ENCODE measurements at places on chromosomes 13 and 19. TPM values are rescaled to one million over a fixed set of nuclear protein-coding genes. Genes with fewer than 3 reads are reported as not detected.

The CD33 gene
- polyA plus RNA-seq = not detected

The C19orf85 gene
- polyA plus RNA-seq = not detected

The ZNF560 gene
- 0.38 TPM for polyA plus RNA-seq

The ZNF17 gene
- 4.2 TPM for polyA plus RNA-seq

- no peak for DNase-seq
Measured at GRCh38 chr19:18167011-18167410, 6.6 kb upstream of the IFI30 start.

- DNase-seq = no peak
Measured at GRCh38 chr19:5585461-5586299, 17.9 kb upstream of the TINCR start.

GRCh38 chr19:14315433-14315832, 65.8 kb upstream of the ADGRE5 start:
- no peak for DNase-seq

DNA sequence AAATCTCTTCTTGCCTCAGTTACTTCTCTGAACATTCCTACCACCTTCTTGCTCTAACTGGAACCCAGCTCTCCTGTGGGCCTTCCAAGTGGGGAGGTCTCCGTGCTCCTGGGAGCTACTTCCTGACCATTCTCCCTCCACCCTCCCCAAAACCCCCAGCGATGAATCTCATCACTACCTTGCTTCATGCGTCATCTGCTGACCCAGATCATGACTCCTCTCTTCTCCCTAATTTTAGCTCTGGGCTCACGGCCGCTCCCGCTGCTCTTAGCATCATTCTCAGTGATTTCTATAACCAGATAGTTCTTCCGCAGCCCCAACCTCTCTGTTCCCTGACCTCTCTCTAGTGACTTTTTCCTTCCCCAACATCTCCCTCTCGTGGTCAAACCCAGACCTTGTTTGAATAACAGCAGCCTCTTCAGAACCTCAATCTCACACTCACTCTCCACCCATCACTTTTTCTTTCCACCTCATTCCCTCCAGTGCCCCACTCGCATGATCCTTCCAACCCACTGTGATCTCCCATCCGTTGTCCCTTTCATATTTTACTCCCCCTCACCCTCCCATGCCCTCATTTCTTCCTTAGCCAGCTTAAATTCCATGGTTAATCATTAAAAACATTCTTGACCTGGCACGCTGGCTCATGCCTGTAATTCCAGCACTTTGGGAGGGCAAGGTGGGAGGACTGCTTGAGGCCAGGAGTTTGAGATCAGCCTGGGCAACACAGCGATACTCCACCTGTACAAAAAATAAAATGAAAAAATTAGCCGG, 21.8 kb downstream of the MRPS12 start:
- no peak for DNase-seq

DNA sequence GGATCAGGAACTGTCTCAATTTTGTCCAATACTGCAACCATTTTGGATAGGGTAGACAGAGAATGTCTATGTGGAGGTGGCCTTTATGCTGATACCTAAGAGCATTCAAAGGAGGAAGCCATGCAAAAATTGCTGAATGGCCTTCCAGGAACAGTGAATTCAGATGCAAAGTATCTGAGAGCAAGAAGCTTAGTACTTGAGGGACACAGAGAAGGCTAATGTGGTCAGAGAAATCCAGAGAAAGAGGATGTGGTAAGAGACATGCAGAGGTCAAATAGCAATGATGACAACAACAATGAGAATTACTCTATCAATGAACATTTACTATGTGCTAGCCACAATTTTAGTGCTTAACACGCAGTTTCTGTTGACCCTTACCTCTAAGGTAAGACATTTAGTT, 785.6 kb upstream of the KLHL1 start:
- DNase-seq = no peak

- DNase-seq = no peak
Measured at GRCh38 chr19:38165335-38165734, 58.7 kb downstream of the DPF1 start.

DNA sequence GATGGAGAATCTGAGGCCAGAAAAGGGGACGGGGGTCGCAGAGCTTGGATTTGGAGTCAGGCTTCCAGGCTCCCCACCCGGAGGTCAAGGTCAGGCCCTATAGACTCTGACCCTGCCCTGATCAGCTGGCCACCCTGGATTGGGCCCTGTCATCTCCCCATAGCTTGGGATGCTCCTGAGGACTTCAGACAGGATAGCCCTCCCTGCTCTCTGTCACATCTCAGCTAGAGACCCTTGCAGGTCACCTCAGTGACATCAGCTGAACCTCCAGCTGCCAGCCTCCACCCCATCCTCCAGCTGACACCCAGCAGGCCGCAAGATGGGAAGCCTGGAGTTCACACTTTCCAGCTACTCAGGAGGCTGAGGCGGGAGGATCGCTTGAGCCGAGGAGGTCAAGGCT, 2.8 kb upstream of the TPM4 start:
- DNase-seq = no peak

GRCh38 chr19:29636553-29637360, 28.5 kb upstream of the PLEKHF1 start:
- DNase-seq = no peak

- DNase-seq = no peak
Measured at GRCh38 chr13:35767256-35767976, 290.9 kb upstream of the MAB21L1 start.

GRCh38 chr13:110216006-110216397, 91.0 kb downstream of the COL4A1 start:
- DNase-seq = no peak

GRCh38 chr13:58480061-58480460, 848.5 kb downstream of the PCDH17 start:
- no peak for DNase-seq

DNA sequence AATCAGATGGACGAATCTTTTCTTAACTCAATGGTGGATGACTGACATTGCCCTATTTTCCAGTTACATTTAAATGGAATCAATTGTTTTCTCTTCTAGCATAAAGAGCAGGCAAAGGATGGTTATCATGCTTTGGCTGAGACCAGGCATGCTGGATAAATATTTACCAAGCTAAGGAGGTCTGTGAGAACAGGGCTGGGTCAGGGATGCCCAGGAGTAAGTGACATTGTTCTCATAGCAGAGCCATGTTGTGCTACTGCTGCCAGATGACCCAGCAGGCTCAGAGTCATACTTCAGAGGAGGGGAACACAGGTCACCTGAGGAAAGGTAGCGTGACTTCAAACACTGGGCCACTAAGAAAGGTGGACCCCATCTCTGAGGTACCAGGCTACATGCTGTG, 116.0 kb upstream of the RNF113B start:
- DNase-seq = no peak

DNA sequence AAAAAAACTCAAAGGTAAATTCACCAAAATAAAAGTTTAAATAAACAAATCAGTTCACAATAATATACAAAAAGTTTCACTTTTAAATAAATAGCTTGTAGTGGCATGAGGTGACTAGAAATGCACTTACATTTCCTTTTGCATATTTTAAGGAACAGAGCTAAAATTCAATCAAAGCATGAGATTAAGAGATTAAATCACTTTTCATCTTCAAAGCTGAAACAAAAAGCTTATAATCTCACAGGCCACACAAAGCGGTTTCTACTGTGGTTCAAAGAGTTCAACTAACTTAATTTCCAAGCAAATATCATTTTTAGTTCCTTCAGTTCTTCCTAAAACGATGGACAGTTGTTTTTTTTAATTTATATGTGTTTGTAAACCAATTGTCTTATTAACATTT, 38.9 kb downstream of the TSC22D1 start:
- no peak for DNase-seq

DNA sequence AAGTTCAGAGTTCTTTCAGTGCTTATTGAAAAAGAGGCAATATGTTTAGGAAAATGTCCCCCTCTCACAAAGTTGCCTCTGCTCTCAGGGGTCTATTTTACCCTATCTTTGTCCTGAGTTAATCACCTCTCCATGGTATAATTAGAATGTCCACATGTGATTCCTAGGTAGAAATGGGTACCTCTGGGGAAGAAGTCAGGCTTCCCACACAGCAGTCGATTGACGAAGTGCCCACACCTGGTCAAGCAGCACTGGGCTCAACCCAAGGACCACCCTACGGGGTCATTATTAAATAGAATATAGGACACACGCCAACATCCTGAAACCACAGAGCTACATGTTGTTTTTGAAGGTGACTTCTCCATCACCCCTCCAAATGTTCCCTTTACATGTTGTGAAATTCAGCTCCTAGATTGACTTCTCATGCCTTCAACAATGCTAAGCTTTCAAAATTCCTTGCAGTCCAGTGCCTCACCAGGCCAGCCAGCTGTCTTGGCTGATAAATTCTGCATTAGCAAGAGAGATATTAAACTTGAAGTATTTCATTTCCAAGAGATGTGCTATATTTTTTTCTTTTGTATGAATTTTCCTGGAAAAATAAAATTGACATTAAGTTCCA, 43.6 kb upstream of the FAM124A start:
- DNase-seq = no peak

DNA sequence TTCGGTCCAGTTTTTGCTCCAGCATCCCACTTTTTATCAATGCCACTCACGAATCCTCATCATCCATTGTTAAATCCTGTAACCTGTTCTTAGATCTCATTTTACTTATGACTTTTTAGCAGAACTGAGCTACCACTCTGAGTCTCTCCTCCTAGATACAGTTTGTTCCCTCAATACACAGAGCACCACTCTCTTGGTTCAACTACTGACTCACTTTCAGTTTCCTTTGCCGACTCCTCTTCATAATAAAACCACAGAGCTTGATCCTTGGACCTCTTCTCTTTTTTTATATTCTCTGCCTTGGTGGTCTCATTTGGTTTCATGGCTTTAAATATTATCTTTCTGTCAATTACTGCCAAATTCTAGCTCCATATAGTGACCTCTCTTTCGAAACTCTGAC, 150.3 kb downstream of the SLITRK5 start:
- no peak for DNase-seq

DNA sequence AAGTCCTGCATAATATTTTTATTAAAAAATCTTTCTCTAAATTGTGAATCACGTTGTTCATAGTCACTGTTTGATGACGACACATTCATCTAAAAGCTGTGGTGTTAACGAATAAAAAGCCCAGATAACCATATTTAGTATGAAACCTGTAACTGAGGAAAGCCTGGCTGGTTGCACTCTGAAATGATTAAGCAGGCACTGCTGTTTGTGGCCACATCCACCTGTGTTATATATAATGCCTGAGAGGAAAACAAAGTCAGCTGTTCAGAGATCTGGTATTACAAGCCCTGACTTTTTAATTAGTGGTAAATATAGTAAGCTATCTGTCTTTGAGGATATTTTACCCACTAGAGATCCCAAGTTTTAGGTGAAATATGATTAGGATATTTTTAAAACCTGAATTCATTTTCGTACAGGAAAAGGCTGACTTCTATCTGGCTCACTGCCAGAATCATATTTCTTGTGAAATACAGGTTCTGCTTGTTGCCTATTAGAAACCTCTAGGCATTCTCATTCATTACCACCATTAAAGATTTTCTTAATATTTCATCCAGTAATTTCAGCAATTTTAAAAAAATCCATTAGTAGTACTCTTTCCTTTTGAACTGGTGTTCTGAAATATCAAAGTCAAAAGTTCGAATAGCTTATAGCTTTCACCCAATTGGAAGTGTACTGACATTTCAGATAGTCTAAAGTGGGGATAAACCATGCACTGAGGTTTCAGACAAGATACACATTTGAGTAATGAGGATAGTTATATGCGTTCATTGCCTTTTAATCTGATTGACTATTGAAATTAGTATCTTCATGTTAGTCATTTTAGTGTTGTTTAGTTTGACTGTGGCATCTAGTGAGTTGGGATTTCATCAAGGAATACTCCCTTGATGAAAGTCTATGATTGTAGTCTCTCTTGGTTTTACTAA, 79.7 kb downstream of the LMO7 start:
- no peak for DNase-seq

GRCh38 chr19:46746281-46747057, at the start of gene STRN4:
Gene STRN4 (minus strand): TSS chr19:46746450. CDS start chr19:46746430, 20 bp downstream.
- DNase-seq = no peak

- DNase-seq = peak; percentile 79
Measured at GRCh38 chr13:23794267-23795161, 94.7 kb downstream of the MIPEP start.

GRCh38 chr13:49938314-49938713, 2.2 kb upstream of the SPRYD7 start:
- DNase-seq = no peak

GRCh38 chr19:18377026-18377425, 8.9 kb upstream of the GDF15 start:
- no peak for DNase-seq

DNA sequence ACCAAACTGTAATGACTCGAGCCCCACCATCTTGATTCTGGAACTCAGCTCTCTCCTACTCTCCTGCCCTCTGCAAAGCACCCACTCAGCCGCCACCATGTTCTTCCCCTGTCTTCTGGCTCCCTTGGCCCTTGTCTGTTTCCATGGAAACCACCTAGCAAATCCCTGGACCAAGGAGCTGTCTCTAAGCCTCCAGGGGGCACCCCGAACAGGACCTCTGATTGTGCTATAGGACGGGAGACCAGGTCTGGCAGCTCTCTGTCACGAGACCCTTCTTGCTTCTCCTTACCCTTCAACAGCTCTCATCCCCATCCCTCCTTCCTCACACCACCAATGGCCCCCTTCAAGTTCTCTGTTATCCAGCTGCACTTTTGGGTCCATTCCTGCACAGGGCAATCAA, 277.7 kb upstream of the ZNF507 start:
- DNase-seq = no peak
